ENCODE measurements at places on chromosomes 5 and 9.

GRCh38 chr9:129283291-129283691, 105.2 kb upstream of the IER5L start:
- DNase-seq = no peak

DNA sequence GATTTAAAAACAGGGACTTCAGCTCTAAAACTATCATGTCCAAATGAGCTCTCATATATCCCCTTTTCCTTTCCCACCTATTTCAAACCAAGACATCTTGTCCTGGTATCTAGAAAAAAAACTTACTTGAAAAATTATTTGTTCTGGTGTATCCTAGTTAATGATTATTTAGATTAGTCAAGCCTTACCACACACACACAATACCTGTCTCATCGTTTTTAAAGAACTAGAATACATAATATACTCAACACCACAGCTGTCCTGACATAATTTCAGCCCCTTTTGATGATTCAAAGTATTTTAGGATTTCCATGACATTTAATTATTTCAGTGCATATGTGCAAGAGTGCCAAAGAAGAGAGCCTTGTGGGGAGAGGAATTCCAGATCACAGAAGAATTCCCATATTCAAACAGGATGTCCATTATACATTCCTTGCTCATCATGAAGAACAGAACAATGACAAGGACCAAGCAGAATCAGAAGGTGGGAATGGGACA, 233.7 kb downstream of the SMARCA2 start:
- DNase-seq = no peak

- DNase-seq = no peak
These were observed 291.1 kb upstream of the PDE4D start for GRCh38 chr5:60184606-60185005.

DNA sequence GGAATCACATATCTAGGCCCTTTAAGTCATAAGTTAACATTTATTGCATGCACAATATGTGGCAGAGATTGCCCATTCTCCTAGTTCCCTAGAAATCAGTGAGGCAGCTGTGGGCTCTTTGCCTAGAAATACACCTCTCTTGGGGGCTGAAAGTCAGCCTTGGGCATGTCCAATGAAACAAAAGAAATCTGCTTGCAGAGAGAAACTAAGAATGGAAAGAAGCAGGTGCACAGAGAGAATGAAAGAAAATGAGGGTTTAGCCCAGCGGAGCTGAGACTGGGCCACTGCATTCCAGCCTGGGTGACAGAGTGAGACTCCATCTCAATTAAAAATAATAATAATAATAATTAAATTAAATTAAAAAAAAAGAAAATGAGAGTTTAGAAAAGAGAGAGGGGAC, 57.3 kb upstream of the DAB2 start:
- DNase-seq = no peak

DNA sequence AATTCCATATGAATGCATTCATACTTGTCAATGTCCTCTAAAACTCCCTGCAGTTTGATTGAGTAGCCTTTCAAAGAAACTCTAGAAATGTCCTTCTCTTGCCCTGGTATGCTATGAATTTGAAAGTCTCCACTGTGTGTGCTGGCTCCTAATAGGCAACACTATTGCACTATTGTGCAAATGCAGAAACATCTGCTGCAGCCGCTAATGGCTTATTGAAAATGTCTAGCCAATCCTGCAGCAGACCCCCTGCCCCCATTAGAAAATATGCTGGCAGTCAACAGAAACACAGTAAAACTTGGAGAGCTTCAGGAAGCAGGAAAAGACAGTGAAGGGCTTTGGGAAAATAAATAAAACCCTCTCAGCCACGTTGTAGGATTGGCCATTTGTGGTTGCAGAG, 87.3 kb upstream of the GRAMD2B start:
- no peak for DNase-seq

- no peak for DNase-seq
These were observed 116.0 kb downstream of the VAV2 start for GRCh38 chr9:133876144-133876543.

DNA sequence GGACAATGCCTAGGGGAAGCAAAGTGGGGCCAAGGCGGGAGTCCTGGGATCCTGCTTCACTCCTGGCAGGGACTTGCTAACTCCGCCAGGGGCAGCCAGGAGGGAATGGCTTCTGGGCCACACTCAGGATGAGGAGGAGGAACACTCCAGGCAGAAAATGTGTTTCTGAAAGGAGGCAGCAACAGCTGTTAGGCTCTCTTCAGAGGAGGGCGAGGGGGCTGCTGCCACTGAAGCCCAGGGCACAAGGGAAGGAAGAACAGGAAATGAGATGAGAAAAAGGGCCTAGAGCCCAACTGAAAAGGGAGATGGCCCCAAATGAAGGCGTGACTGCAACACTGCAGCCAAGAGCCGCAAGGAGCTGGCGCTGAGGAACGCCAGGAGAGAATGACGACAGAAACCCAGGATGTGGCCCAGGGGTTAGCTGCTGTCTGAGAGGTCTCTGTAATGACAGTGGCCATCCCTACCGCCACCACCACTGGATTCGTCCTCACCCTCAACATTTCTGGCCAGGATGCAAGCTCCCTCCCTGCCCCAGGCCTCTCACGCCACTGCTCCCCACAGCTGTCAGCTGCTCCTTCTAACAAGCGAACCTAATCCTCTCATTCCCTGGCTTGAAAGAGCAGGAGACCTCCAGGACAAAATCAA, 15.8 kb downstream of the PSMB7 start:
- DNase-seq = no peak

All from T follicular helper cell (primary cell).